ENCODE measurements at places on chromosomes 4 and X.

DNA sequence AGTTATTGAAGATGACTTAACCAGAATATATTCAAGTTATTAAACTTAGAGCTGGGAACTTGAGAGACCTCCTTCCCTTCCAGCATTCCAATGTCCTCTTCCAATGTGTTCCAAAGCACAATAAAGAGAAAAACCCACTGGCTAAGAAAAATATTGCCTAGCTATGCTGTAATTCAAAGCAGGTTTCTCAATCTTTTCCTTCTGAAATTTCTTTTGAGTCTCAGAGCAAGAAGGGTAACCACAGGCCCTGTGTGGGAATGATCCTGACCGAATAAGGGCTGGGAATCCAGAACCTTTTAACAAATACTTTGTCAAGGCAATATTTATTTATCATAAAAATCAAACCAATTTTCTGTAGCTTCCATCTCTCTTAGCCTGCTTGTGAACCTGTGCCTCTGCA is 150.7 kb upstream of the SFRP2 start:
- no peak for DNase-seq

DNA sequence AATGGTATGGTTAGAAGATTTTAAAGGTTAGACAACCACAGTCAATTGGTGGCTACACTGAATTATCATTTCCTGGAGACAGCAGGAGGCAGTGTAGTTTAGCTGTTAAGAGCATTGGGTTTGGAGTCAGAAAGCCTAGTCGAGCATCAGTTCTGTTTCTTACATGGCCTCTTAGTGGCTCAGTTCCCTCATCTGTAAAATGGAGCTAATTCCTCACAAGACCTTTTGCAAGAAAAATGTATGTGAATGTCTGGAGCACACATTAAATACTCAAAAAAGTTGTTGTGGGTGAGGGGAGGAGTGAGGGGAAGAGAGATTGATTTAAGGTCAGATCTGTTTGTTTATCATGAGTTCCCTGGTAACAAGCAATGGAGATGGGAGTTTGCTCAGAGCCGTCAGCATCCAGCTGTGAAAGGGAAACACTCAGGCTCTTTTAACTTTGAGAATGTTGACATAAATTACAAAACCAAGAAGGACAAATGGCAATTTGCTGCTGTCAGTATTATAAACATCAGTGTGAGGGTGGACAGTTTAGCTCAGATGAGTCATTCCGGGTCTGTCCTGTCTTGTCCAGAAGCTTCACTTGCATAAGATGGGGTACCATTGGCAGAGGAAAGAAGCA is 98.2 kb upstream of the PGRMC2 start:
- peak; percentile 5 for DNase-seq

DNA sequence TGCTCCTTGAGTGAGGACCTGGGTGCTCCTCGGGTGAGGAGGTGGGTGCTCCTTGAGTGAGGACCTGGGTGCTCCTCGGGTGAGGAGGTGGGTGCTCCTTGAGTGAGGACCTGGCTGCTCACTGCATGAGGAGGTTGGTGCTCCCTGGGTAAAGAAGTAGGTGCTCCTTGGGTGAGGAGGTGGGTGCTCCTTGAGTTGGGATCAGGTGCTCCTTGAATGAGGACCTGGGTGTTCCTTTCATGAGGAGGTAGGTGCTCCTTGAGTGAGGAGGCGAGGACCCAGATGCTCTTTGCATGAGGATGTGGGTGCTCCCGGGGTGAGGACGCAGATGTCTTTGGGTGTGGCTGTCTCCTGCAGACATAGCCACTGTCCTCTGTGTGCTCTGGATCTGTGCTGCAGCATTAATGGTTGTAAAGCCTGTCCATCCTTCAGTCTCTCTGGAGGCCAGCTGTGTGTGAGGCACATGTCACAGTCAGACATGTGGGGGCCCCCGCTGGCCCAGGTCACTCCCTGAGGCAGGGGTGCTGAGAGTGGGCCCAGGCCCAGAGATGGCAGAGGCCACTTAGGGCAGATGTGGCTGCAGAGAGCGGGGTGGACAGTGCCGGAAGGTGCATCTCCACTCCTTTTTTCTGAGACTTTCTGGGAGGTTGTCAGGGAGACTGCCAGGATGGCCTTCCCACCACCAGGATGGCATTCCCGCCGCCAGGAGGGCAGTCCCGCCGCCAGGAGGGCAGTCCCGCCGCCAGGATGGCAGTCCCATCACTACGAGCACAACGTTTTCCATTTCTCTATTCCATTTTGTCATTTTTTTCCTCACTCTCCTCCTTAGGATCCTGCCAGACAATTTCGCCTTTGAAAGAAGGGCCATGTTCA is 101.8 kb downstream of the HMX1 start:
- no peak for DNase-seq

DNA sequence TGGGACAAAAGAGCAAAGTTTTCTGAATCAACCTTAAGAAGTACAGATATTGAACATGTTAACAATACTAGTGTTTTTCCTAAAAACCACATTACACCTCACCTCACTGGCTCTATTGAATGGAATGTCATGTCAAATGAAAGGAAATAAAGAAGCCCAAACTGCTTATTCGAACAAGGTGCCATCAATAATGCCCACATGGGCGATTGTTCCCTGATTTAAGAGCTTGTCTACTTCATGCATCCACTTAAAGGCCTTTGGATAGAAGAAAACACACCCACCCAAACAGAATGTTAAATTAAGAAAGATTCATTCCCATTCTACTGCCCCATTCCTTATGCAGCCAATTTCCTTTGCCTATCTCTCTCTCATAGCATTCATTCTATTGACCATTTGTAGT is 118.5 kb upstream of the PAQR3 start:
- DNase-seq, result no peak

- no peak for DNase-seq
Observed at GRCh38 chr4:37998226-37998625, 38.0 kb downstream of the PTTG2 start.

Data from Jurkat, Clone E6-1 (cell line).